Stimulated activated CD4-positive, alpha-beta T cell treated with anti-CD3 and anti-CD28 coated beads, Interleukin-1b, Interleukin-23, amount 100 ng/mL, for 1 hour (primary cell): ENCODE measurements at places on chromosomes 5 and 9.

DNA sequence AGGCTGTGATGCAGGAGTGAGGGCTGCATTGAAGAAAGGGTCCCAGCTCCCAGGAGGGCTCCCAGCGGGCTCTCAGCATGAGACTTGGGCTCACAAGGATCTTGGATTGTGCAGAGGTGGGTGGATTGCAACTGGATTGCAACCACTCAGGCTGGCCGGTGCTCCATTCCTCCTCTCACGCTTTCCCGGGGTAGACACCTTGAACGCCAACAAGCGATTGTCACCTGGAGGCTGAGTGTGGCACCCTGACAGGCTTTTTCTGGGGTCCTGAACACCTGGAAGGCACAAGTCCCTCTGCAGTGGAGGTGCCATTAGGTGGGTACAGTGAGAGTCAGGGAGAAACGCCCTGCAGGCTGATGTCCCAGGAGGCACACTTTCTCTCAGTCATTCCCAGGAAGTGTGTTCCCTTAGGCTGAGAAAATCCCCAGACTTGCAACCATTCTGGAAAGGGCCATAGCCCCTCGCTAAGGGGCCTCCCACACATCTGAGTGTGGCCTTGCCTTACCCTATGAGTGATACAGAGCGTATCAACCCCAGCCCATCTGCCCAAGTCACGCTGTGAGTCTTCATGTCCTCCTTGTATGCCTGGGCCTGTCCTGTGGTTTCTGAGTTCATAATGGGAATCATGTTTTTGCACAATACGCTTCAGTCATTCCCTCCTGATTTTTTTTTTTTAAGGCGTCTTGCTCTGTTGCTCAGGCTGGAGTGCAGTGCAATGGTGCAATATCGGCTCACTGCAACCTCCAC lies 488.1 kb downstream of the IRX1 start:
- DNase-seq: no peak

GRCh38 chr5:73093943-73094342 lies 26.4 kb upstream of the TMEM171 start:
- no peak for DNase-seq

- DNase-seq: no peak
Observed at GRCh38 chr9:99895510-99895909, 10.9 kb upstream of the STX17 start.

GRCh38 chr5:150642991-150643710 lies 2.7 kb downstream of the SYNPO start:
- DNase-seq: no peak

DNA sequence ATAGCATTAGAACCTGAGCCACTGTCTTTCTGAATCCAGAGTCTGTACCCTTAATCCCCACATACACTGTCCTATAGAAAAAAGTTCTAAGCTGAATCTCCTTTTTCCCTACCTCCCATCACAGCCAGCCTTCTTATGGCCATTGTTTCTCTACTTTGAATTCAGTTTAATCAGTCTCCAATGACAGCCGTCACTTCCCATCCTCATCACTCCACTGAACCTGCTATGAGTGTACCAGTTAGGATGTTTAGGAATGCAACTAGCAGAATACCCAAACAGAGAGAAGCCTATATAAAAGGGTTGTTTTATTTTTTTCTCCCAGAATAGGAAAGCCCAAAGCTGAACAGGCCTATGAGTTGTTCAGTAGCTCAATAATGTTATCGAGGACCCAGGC lies 220.4 kb upstream of the NREP start:
- no peak for DNase-seq
